ENCODE measurements at places on chromosomes 5 and 9. TPM values are rescaled to one million over a fixed set of nuclear protein-coding genes. Genes with fewer than 3 reads are reported as not detected.

KCNN2 gene
- total RNA-seq: 24.7 TPM

DNA sequence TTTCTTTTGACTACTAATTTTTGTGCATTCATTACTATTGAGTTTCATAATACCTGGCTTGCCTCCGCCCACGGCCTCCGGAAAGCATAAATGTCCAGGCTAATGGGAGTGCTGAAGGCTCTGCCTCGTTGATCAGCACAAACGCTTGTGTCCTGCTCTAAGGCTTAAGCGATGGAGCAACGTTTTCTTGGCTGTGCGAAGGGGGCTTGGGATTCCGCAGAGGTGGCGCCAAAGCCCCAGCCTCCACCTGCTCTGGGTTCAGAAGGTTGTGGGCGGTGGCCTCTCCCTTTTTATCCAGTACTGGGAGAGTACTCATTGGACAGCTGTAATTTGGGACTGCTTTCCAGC lies 19.7 kb downstream of the ANXA2R start:
- peak; percentile 54 for DNase-seq

DNA sequence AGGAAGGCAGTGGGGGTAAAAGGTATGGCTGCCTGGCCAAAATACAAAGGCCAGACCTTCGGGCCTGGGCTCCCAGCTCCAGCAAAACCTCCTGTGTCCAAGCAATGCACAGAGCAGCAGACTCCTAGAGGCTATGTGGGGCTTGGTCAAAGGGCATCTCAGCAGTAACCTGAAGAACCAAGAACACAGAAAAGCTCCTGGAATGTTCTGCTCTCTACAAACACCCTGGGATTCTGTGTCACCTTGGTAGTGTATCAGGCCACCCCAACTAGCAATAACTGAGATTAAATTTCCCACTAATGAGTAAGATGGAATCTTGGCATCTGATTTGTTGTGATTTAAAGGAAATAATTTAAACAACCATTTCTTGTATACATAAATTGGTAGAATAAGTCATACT lies 158.6 kb downstream of the GLIS3 start:
- DNase-seq: no peak

GRCh38 chr5:54993318-54993717 lies 7.9 kb upstream of the ESM1 start:
- DNase-seq: peak; percentile 44
